Fibroblast of skin of abdomen (primary cell): ENCODE measurements at places on chromosomes 6 and 20.

DNA sequence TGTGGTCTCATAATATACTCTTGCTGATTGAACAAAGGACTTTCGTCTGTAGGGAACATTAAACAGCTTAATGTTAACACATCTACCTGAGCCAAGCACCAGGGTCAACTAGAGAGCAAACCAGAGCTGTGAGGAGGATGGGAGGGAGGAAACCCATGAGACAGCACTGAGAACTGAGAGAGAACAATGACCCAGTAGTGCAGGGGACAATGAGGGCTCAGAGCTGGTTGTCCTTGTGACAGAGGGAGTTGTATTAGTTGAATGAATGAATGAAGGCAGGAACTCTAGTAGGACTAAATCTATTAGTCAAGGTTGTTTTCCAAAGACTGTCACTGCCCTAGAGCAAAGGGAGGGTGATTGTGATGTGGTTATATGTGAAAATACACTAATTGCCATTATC, 28.2 kb upstream of the GSTA4 start:
- DNase-seq: no peak

DNA sequence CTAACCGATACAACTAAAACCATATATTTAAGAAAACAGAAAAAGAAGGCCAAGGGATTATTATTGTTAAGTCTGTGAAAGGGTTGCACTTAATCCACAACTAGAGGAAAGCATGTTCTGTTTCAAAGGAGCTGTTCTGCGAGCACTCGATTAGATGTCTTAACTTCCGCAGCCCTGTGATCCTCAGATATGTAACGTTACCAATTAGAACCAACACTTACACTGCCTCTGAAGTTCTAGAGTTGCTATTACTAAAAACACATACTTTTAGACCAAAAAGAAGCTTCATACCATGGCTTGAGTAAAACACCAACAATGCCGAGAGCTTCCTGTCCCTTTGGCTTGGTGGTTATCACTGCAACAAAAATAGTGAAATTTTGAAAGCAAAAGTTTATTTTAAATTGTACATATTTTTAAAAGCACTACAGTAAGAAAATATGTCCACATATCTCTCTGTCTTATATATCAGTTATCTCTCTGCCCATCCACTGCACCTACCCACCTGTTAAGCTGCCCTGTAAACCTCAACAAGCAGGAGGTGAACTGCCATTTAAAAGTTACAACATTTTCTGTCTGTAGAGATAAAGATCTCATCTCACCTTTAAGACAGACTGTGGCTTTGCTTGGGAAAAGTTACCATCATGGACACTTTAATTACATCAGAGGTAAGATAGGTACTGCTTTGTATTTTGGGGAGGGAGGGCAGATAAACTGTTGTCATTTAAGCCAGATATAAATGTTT, 7.1 kb upstream of the DUSP22 start:
- DNase-seq: no peak

- DNase-seq: no peak
Measured at GRCh38 chr20:60232380-60232779, 274.2 kb downstream of the CDH26 start.

DNA sequence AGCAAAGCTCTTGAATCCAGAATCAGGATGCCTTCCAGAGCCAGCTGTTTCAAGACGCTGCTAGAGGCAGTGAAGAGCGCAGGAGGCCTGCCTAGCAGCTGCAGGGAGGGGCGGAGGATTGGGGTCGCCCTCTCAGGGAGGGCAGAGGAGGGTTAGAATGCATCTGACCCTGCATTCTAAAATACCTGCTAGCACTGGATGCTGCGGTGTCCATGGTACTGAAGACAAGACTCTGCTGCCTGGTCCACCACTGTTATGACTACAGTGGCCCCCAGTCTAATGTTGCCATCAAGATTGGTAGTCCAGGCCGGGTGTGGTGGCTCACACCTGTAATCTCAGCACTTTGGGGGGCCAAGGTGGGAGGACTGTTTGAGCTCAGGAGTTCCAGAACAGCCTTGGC, 193.7 kb upstream of the PROKR2 start:
- no peak for DNase-seq

- no peak for DNase-seq
Measured at GRCh38 chr20:57481281-57481711, 43.6 kb downstream of the CTCFL start.
